ENCODE measurements at places on chromosomes 5 and 9. TPM values are rescaled to one million over a fixed set of nuclear protein-coding genes. Genes with fewer than 3 reads are reported as not detected.

Gene ANKRD18A
- 5.3 TPM for polyA plus RNA-seq

Gene ROR2
- polyA plus RNA-seq = 17.1 TPM

Gene TRIM23
- 24.5 TPM for polyA plus RNA-seq

Gene RAD17
- polyA plus RNA-seq = 48.0 TPM

Gene CNTNAP3B
- 17.5 TPM for polyA plus RNA-seq

Gene PCDHB12
- 4.6 TPM for polyA plus RNA-seq

Gene DMAC1
- polyA plus RNA-seq = 80.5 TPM

Gene AIF1L
- polyA plus RNA-seq = 347 TPM

Gene RASGRF2
- polyA plus RNA-seq = 2.3 TPM

Gene DAPK1
- 92.1 TPM for polyA plus RNA-seq

Gene SLC46A2
- 0.12 TPM for polyA plus RNA-seq

Gene BAAT
- polyA plus RNA-seq = 0.47 TPM
